ENCODE measurements at places on chromosomes 2 and 18. TPM values are rescaled to one million over a fixed set of nuclear protein-coding genes. Genes with fewer than 3 reads are reported as not detected.

The SRD5A2 gene
- polyA plus RNA-seq, result 0.10 TPM

The EVX2 gene
- not detected for polyA plus RNA-seq

The MYO5B gene
- 34.5 TPM for polyA plus RNA-seq

The POTEC gene
- 0.11 TPM for polyA plus RNA-seq

The DYNAP gene
- 0.12 TPM for polyA plus RNA-seq

The OLA1 gene
- 128 TPM for polyA plus RNA-seq

The HOXD8 gene
- 182 TPM for polyA plus RNA-seq

The PTPRM gene
- polyA plus RNA-seq, result 83.7 TPM

The MC4R gene
- not detected for polyA plus RNA-seq

The DTNA gene
- polyA plus RNA-seq, result 19.5 TPM

The KCNK3 gene
- polyA plus RNA-seq, result 2.0 TPM

The NT5C1B gene
- 1.0 TPM for polyA plus RNA-seq

- no peak for DNase-seq
Measured at GRCh38 chr18:64244571-64244970, 95.7 kb upstream of the LINC00305 start.

- no peak for DNase-seq
Measured at GRCh38 chr2:201955231-201955630, 78.4 kb upstream of the FZD7 start.

GRCh38 chr2:36801088-36801487 is 104.6 kb downstream of the VIT start:
- no peak for DNase-seq

DNA sequence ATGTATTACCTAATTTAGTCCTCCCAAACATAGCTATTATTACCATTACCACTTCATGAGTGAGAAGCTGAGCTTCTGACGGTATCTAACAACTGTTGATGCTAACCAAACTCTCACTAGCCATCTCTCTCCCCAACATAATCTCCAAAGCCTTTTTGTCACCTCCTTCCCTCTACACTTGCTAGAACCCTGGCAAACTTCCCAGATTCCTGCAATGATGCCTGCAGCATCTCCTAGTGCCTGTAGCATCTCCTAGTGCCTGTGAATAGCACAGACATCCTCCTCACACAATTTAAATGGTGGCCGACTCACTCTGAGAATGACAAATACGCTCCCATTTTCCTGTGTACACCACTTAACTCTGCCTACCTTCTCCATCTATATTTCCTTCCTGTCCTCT is 126.7 kb downstream of the STK39 start:
- DNase-seq, result no peak

DNA sequence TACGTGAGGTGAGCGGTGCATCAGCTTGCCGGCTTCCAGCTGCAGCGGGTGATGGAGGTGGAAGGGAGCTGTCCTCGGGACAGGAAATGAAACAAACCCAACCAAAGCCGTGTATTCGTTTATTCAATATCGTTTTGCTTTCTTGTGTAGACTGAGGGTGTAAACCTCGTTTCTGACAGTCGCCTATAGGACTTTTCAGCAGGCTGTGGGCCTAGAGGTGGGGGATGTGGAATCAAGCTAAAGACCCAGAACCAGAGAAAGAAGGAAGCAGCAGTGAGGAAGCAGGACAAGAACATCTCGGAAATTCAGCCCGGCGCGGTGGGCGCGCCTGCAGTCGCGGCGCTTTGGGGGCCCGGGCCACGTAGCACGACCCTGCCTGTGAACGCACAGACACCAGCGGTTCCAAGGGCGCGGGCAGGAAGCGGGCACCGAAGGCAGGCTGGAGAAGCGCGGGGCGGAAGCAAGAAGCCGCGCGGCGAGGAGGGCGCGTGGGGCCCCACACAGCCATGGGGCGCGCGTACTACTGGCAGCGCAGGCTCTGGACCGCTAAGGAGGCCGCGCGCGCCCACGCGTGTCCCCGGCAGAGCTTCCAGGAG is 755 bp upstream of the ATP9B start:
- peak; percentile 27 for DNase-seq

DNA sequence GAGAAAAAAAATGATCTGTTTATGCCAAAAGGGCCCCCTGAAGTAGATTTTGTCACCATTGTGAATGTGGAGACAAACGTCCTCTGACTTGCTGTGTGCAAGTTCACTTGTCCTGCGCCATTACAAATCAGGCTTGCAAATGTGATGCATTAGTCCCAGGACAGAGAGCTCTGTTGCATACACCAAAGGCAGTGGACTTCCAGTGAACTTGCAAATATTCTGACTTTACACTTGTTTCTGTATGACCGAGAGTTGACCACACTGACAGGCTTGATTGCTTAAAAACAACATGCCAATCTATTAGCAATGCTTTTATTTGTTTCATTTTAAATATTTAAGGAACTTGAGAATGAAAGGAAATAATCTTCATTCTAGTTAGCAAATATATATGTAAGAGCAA is 293.2 kb downstream of the PLCL1 start:
- no peak for DNase-seq

GRCh38 chr2:20622731-20623130 is 28.2 kb downstream of the HS1BP3 start:
- no peak for DNase-seq

- peak; percentile 73 for DNase-seq
Measured at GRCh38 chr2:109260886-109261700, 132.1 kb downstream of the SH3RF3 start.

DNA sequence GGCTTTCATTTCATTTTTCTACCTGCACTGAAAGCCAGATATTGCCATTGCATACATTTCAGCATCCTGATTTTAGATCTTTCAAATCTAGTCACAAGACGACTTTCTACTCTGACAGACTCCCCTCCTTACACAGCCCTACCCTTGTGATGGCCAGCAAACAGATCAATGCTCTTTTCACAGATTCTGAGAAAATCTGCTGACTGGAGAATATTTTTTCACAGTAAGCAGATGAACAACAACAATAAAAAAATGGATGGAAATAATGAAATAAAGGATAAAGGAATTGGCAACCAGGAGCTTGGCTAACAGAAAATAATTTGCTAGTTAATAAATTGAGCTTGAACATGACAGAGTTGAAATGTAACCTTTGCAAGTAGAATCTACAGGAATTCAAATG is 527.2 kb downstream of the IRS1 start:
- no peak for DNase-seq

GRCh38 chr18:33870059-33870458 is 292.0 kb downstream of the ASXL3 start:
- no peak for DNase-seq

DNA sequence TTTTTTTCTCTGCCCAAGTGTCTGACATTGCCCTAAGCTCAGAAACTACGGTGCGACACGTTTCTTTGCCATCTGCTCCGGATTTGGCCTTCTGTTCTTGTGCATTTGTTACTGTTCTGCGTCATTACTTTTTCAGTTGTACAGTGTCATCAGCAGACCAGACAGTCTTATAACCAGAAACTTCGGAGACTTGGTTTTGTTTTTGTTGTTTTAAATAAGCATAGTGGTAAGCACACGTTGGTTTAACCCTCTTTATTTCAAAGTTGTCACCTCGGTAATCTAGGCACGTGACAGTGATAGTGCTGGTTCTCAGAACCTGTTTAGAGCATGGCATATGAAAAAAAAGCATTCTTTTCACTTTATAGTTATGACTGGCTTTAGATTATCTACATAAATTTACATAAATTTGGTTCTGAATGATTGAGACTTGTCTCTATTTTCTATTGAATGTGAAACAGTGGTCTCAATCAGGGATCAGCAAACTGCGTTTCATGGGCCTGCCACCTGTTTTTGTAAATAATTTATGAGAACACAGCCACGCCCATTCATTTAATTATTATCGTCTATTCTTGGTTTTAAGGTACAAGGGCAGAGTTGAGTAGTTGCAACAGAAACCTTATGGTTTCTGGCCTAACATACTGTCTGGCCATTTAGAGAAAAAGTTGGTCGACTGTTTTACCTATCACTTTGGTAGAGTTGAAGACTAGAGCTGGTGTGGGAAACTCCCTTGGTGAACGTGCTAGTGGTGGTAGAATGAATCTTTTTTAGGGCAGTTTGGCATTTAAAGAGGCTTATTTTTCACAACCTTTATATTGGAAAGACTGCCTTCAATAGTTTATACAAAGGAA is 106.5 kb downstream of the ZNF532 start:
- no peak for DNase-seq

- no peak for DNase-seq
Measured at GRCh38 chr18:36702401-36703013, 126.3 kb downstream of the TPGS2 start.

DNA sequence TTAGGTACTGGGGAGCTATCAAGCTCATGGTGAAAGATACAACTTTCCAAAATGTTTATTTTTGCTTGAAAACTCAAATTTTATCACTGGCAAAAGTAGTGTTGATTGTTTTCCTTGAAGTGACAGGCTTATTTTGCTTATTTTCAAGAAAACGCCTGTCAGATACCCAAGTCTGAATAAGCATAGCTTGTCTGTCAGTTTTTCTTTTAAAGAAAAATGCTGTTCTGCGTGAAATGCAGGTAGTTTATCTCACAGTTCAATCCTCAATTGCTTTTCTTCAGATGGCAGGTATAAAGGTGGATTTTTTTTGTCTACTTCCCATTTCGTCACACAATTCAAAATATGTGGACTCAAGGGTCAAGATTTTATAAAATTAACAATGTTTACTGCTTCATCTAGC is 102.6 kb upstream of the SLC38A11 start:
- no peak for DNase-seq

- no peak for DNase-seq
Measured at GRCh38 chr2:68706637-68707036, 28.0 kb upstream of the ARHGAP25 start.

DNA sequence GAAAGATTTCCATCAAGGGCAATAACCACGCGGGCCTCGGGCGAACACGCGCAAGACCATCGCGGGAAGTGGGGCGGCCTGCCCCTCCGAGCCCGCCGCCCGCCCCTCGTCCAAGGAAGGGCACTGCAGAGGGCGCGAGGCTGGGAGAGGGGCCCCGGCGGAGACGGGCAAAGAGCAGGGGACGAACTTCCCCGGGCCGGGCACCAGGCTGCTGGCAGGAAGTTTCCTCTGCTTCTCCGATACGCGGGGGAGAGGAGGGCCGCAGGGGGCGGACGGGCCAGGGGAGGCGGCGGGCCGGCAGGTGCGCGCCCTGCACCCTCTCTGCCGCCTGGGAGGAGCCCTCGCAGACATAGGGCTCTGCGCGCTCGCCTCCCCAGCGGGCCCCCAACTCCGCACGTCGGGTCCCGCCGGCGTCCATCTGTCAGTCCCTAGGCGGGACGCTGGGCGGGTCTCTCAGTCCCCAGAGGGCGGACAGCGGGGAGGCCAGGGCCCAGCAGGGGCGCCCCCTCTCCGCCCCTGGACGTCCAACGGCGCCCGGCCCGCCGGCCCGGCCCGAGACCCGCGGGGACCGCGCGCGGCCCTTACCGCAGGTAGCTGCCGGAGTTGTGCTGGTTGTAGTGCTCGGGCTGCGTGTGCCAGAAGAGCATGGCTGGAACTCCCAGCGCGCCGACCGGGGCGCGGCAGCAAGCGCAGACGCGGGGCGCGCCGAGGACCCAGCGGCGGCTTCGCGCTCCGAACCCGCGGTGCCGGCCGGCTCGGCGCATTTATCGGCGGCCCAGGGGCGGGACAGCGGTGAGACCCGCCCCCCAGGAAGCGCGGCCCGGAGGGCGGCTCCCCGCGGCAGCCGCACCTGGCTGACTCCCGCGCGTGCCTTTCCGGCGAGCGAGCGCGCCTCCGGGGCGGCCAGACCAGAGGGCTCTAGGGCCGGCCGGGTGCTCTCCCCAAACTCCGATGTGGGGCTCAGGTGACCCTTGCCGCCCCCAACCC is at the start of gene TFCP2L1:
TSS of gene TFCP2L1 (minus strand) at position 740 of the 987 bp plus-strand sequence. CDS start at position 647, 93 bp downstream.
- no peak for DNase-seq

DNA sequence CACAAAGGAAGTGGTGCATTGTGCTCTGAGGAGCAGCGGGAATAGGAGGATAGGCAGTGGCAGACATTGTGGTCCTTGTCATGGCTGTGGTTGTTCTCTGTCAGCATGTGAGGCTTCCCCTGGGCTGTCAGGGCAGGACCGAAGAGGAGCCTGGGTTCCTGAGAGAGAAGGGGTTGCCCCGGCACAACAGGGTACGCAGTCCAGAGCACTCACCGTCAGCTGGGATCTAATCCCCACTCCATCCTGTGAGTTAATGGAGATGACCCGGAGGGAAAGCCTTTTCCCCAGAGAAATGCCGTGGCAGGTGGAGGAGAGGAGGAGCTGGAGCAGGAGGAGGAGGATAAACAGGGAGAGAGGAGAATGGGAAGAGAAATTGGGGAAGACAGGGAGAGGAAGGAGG is 396.7 kb upstream of the HS6ST1 start:
- DNase-seq, result no peak

GRCh38 chr2:234677758-234678538 is 181.1 kb upstream of the ARL4C start:
- DNase-seq, result no peak

GRCh38 chr2:142876423-142876822 is 1.0 kb upstream of the KYNU start:
- DNase-seq, result no peak

DNA sequence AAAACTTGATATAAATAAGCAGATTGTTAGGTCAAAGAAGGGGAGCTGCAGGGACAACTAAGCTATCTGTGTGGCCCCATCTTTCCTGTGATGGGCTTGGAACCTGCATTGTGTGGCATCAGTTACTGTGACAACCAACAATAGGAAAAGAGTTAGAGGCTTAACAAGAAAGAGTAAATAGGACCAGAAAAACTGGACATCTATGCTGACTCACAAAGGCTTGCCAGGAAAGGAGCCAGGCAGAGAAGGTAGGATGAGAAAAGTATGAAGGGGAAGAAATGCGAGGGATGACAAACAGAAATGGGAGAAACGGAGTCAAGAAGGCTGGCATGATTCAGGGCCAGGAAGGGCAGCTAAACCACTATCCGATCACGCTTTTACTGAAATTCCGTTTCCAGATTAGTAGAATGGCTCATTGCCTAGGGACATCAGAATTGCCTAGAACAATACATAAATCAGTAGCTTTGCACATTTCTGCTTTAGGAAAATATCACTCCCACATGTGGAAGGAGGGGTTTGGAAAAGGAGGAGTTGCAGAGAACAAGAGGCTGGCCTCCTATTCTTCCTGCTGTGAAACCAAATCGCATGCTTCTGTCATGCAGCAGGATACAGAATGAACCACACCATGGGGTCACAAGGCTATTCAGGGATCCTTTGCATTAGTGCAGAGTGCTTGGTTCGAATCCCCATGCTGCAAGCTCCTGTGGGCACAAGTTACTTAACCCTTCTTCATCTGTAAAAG is 7.3 kb downstream of the PLA2R1 start:
- peak; percentile 67 for DNase-seq

DNA sequence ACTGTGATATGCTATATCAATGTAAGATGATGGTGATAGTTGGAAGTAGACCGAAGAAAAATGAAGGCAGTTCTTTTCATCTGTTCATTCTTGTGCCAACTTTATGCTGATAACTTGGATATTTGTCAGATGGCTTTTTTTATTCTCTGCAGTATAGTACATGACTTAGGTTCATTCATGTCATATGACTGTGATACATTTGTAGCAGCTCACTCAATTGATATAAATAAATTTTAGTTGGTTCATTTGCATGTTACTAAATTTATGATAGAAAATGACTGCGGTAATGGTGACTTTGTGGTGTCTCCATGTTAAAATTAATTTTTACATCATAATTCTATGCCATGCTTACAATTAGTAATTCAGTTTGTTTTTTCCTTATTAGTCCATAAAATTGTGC is 7.1 kb downstream of the UBXN2A start:
- DNase-seq, result no peak

Data from renal pelvis (tissue), 12 donors.